Activated B cell treated with CpG ODN at 0.5 μM for 24 hours (primary cell): ENCODE measurements at places on chromosomes 7 and 10.
A peak's percentile ranks its signal among the peaks of the same experiment; 100 is the strongest.

GRCh38 chr10:102616066-102616770, 28.1 kb upstream of the TRIM8 start:
- DNase-seq: no peak

DNA sequence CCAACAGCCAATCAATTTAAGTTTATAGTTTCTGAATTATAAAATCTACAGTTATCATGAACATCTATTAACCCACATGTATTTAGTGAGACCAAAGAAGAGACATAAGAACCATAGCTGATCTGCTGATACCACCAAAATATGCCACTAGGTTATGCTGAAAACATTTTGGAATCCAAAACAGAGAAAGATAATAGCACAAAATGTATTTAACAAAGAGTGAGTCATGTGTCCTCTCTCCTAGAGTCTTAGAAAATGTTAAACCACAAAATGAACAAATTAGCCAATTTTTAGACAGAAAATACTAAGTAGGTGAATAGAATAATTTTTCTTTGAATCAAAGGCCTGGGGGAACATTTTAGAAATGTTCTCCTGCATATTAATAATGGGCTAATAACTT, 527.5 kb downstream of the GPAM start:
- DNase-seq: no peak

GRCh38 chr7:84664626-84665025, 470.0 kb upstream of the SEMA3A start:
- no peak for DNase-seq

- no peak for DNase-seq
Measured at GRCh38 chr10:1650542-1651269, 86.6 kb downstream of the ADARB2 start.

- DNase-seq: no peak
Measured at GRCh38 chr7:105639667-105640493, 58.6 kb upstream of the EFCAB10 start.

- no peak for DNase-seq
Measured at GRCh38 chr10:98611436-98611835, 164.7 kb upstream of the HPS1 start.

DNA sequence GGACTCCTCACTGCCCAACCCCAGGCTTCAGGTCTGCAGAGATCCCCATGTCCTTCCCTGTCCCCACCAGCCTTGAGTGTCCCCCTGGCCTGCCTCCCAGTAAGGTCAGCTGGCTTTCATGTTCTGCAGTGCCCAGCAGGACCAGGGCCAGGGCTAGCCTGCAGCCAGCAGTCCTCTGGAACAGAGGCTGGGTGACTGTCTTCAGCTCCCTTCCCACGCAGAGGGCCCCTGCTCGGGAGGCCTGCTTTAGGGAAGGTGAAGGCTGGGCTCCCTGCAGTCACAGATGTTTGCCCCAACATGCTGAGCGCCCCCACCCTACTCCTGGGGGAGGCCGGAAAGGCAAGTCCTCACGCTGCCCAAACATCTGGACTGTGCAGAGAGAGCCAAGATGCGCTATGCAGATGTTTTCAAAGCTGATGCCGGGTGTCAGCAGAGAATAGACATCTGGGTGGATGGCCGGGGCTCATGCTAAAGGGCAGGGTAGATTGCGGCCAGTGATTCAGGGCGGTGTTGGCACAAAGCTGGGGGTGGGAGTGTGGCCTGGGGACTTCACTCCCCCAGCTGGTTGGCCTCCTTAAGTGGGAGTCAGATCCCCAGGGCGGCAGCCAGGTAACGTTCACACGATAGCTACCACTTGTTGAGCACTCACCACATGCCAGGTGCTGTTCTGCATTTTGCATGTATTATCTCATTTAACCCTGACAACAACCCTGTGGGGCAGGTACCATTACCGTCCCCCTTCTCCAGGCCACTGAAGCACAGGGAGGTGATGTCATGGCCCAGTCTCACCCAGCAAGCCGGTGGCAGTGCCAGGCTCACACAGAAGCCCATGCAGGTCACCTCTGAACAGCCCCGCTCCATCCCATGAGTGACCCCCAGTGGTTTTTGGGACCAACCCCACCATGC, 71.2 kb upstream of the COL13A1 start:
- no peak for DNase-seq

GRCh38 chr10:106836933-106837663, 327.4 kb downstream of the SORCS1 start:
- DNase-seq: no peak

DNA sequence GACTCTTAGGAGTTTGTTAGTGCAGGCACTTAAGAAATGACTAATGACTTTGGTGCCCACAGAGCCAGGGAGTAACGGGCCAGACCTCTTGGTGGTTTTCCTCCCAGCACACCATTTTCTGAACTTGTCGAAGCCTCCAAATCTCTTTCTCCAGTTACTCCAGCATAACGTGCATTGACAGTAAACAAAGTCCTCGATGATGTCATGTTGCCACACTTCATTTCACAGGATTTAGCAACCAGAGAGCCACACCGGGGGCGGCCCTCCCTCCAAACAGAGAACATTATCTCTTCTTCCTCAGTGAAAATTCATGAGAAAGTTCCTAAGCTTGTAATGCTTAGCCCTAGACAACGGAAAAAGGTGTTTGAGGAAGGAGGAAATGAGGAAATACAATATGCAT, 4.0 kb upstream of the SVOPL start:
- DNase-seq: no peak

DNA sequence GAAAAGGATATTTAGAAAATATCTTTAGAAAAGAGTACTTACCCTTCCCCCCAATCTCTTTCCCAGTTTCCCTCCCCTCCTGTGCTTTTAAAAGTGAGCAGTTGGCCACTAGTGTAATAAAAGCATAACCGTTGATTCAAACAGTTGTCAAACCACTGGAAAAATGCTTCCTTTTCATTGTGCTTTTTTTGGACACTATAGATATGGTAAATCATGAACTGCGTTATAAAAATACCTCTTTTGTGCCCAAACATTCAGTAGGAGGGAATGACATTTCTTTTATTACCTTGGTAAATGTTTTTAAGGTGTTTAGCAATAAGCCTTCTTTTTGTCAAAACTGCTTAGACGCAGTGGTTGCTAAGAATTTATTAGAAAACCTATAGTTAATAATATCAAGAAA, 232.4 kb downstream of the SLC25A13 start:
- DNase-seq: no peak

GRCh38 chr10:61905837-61906561, 4.5 kb downstream of the ARID5B start:
- no peak for DNase-seq

DNA sequence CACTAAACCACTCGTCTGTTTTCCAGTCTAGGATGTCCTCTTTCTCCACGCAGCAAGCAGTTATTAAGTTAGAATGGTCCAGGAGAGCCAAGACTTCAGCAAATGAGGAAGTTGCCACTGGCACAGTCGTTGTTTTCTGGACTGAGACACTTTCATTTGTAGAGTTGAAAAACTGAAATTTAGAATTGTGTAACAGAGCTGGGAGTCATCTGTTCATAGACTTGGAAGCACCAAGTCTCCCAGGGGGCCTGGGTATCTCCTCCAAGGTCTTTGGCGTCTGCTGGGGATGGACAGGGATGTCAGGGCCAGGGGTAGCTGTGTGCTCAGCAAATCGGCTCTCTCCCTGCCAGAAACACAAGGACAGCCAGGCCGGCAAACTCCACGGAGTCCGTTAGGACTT, 208.4 kb downstream of the FANK1 start:
- DNase-seq: no peak

- DNase-seq: no peak
Measured at GRCh38 chr7:71361451-71362032, 229.6 kb downstream of the GALNT17 start.

DNA sequence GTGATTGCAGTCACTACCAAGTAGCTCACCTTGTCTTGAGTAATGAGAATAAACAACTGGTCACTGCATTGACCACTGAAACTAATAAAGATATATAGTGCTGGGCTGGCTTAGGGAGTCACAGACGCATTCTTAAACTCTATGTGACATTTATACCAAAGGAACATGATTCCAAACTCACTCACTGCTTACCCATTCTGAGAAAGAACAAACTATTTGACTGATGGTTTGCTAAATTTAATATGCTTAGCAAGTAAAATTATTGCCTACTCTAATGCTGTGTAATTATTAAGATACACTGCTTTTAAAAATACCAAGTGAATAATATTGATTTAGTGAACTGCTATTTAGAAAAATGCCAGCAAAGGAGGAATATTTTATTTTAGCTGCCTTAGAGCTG, 191.1 kb downstream of the LRMDA start:
- DNase-seq: no peak

DNA sequence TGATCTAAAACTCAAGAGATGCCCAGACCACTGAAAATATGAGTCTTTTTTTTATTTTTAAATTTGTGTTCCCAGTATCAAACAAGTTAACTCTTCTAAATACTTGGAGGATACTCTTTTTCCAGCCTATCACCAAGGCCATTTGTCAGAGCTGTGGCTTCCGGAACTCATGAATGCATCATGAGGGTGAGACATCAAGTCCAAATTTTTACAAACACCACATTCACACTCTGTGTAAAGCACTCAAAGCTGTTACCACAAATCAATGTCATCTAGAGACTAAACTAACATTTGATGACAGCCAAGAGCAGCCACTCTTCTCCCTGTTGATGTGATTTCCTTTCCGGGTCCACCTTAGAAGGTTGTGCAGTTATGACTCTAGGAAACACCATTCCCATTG, 43.8 kb upstream of the ARID5B start:
- DNase-seq: no peak

- DNase-seq: no peak
Measured at GRCh38 chr7:53151496-53151895, 116.1 kb downstream of the POM121L12 start.

DNA sequence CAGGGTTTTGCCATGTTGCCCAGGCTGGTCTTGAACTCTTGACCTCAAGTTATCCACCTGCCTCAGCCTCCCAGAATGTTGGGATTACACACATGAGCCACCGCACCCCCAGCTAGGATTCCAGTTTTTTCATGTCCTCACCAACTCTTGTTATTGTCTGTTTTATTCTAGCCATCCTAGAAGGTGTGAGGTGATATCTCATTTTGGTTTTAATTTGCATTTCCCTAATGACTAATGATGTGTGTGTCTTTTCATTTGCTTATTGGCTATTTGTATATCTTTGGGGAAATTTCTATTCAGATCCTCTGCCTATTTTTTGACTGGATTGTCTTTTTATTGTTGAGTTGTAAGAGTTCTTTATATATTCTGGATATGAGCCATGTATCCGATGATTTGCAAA, 59.2 kb upstream of the ZMIZ2 start:
- DNase-seq: no peak

DNA sequence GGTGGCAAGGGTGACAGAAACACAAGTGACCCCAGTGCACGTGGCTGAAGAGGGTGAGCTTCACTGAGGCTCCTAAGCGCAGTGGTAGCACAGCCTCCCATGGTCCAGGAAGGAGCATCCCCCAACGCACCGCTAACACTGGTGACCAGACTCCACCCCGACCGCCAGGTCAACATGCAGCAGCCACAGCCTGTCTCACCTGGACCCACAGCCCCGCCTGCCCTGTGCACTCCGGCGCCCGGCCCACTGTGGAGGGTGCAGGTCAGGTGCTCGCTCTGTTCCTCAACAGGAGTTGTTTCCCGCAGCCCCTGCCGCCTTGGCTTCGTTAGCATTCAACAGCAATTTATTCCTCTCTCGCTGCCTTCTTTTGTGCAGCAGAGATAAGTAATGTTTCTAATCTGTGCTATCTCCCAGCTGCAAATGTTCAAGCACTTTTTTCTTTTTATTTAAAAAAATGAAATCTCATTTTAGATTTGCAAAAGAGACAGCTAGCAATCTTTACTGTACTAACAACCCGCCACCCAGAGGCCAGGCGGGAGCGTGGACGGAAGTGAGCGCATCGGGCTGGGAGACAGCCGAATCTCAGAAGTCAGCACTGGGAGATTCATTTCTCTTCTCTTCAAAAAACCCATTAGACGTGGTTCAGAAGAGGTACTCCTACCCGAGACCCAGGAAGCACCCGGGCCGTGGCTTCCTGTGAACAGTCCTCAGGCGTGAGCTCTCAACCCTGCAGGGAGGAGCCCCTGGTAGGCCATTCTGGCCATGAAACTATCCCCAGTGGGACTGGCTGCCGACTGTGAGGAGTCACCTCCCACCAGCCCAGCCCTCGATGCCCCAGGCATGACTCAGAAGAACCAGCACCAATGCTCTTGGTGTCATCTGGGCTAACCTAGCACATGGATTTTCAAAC, 133.4 kb downstream of the MAD1L1 start:
- DNase-seq: peak; percentile 48

DNA sequence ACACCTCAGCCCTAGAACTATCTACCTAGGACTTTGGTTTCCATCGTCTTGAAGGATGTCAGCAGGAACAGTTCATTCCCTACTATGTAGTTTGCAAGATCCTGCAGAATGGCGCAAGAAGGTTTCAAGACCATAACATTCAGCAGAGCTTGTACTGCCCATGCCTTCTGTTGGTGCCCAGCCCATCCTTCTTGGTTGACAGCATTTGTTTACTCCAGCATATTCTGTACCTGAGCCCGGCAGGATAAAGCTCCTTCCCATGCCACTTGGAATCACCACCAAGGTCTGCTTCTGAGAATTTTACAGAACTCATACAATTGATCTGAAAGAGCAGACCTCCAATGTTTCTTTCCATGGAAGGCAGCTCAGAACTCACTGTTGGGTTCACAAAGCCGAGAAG, 150.8 kb downstream of the ARID5B start:
- no peak for DNase-seq

GRCh38 chr10:71865561-71866041, 14.6 kb upstream of the PSAP start:
- DNase-seq: no peak

GRCh38 chr7:28686418-28686800, 271.7 kb downstream of the TRIL start:
- no peak for DNase-seq

- no peak for DNase-seq
Measured at GRCh38 chr7:41449286-41449685, 253.6 kb downstream of the INHBA start.

DNA sequence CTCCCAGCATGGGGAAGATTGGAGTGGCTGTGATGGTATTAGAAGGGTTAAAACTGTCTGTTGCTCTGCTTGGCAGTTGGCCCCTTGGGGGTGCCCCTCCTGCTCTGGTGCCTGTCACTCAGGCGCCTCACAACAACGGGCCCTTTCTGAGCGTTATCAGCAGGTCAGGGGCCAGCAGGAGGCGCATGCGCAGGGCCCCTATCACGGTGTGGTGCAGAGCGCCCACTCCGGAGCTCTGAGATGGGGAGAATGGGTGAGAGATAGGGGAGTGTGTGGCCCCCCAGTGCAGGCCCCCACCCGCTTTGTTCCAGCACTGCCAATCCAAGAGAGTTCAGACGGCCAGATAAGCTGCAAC, 24.8 kb downstream of the GBX1 start:
- DNase-seq: no peak

DNA sequence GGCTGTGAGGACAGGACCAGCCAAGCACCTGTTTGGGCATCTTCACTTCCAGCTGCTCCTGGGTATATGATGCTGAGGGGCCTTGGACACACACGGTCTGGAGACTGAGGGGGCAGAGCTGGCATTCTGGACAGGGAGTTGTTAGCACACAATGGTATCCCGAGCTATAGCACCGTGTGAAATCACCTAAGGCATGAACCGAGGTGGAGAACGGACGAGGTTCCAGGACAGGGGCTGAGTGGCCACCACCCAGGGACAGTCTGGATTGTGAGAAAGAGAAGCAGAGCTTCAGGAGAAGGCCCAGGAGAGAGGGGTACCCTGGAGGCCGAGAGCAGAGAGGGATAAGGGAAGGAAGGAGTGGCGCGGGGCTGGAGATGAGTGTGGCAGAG, 571.8 kb downstream of the TCERG1L start:
- DNase-seq: no peak
